ENCODE measurements at places on chromosomes 2 and 18.

GRCh38 chr2:40325116-40325515, 126.8 kb downstream of the SLC8A1 start:
- no peak overlapping the region for H3K27ac ChIP-seq
- H3K4me1 ChIP-seq = no peaks in the 10 kb centered on the region
- DNase-seq = no peak
- H3K27me3 ChIP-seq = no peaks in the 10 kb centered on the region
- H3K36me3 ChIP-seq = no peaks in the 10 kb centered on the region

- no peaks in the 10 kb centered on the region for H3K27me3 ChIP-seq
- DNase-seq = no peak
- no peak overlapping the region for H3K4me3 ChIP-seq
- H3K36me3 ChIP-seq = no peaks in the 10 kb centered on the region
- H3K27ac ChIP-seq = no peak overlapping the region
Measured at GRCh38 chr2:101559551-101559950, 84.6 kb upstream of the RFX8 start.

- H3K4me3 ChIP-seq = no peak overlapping the region
- H3K27me3 ChIP-seq = no peaks in the 10 kb centered on the region
- no peak overlapping the region for H3K27ac ChIP-seq
- no peaks in the 10 kb centered on the region for H3K36me3 ChIP-seq
- DNase-seq = no peak
Measured at GRCh38 chr2:151177756-151178155, 83.9 kb downstream of the RBM43 start.

- no peaks in the 10 kb centered on the region for H3K27me3 ChIP-seq
- no peak overlapping the region for H3K27ac ChIP-seq
- H3K4me3 ChIP-seq = no peak overlapping the region
Measured at GRCh38 chr2:98508709-98509066, 64.0 kb downstream of the INPP4A start.

GRCh38 chr18:2908946-2909335, 62.1 kb downstream of the EMILIN2 start:
- no peak overlapping the region for H3K27ac ChIP-seq
- H3K27me3 ChIP-seq = no peaks in the 10 kb centered on the region
- H3K4me1 ChIP-seq = no peaks in the 10 kb centered on the region
- H3K4me3 ChIP-seq = no peak overlapping the region
- H3K36me3 ChIP-seq = no peaks in the 10 kb centered on the region

DNA sequence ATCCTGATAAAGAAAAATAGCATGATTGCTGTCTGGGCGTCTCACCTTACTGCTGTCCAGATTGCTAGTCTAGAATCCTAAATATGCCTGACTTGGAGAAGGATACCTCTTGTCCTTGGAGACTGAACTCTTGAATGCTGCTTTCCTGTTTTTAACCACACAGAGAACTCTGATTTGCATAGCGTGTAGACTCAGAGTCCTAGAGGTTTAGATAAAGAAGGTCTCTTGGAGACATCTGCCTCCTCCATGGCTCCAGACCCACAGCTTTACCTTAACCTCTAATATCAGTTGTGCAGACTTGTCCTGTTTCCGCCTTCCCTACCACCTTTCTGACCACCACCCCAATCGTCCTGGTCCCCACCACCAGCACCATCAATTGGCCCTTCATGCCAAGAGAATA, 292.6 kb upstream of the CYRIA start:
- no peaks in the 10 kb centered on the region for H3K36me3 ChIP-seq
- H3K4me1 ChIP-seq = no peaks in the 10 kb centered on the region
- H3K27ac ChIP-seq = no peak overlapping the region

GRCh38 chr2:225042800-225043167, 516 bp upstream of the DOCK10 start:
- H3K4me1 ChIP-seq = no peaks in the 10 kb centered on the region
- peak overlapping the region; percentile 41 for H3K4me3 ChIP-seq
- no peak overlapping the region for H3K27ac ChIP-seq
- no peak for DNase-seq

DNA sequence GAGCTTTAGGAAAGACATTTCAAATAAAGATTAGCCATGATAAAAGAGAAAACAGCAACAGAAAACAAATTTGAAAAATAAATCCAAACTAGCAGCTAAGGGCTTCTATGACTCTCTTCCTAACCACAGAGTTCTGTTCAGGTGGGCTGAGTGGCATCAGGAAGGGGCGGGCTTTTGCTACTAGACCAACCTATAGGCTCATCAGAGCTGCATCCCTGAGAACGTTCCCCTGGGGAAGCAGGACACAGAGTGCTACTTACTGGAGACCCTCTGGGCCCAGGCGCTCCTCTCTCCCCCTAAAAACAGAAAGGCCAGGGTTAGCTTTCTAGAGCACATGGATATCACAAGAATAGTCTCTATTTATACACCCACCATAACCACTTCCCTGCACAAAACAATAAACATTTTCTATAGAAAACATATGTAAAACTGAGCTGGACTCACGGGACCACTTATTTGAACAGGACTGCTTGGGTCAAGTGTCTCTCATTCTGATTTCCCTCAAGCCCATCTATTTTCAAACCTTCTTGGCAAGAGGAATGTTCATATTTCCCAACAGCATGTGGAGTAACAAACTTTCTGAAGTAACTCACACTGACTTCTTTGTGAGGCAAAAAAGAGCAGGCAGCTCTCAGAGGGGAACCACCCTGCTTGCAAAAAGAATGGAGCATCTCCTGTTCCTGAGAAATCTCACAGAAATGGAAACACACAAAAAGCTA, 78.9 kb upstream of the LMAN1 start:
- DNase-seq = no peak
- no peaks in the 10 kb centered on the region for H3K36me3 ChIP-seq
- no peak overlapping the region for H3K4me3 ChIP-seq

- H3K4me1 ChIP-seq = no peaks in the 10 kb centered on the region
- H3K36me3 ChIP-seq = no peaks in the 10 kb centered on the region
- DNase-seq = no peak
- H3K4me3 ChIP-seq = peak overlapping the region; percentile 41
Measured at GRCh38 chr2:229713371-229714079, 830 bp downstream of the DNER start.

GRCh38 chr2:57199663-57200062, 846.9 kb upstream of the VRK2 start:
- H3K36me3 ChIP-seq = no peaks in the 10 kb centered on the region
- H3K4me1 ChIP-seq = no peaks in the 10 kb centered on the region

- no peak for DNase-seq
- no peaks in the 10 kb centered on the region for H3K4me1 ChIP-seq
- no peaks in the 10 kb centered on the region for H3K27me3 ChIP-seq
Measured at GRCh38 chr2:98532756-98533155, 75.6 kb downstream of the COA5 start.

- peaks cover 4% of the 10 kb centered on the region for H3K4me1 ChIP-seq
- no peak overlapping the region for H3K4me3 ChIP-seq
- no peaks in the 10 kb centered on the region for H3K36me3 ChIP-seq
- no peaks in the 10 kb centered on the region for H3K27me3 ChIP-seq
Measured at GRCh38 chr2:159138642-159139182, 147.8 kb downstream of the WDSUB1 start.

- H3K4me1 ChIP-seq = no peaks in the 10 kb centered on the region
- no peak for DNase-seq
- no peaks in the 10 kb centered on the region for H3K36me3 ChIP-seq
- H3K4me3 ChIP-seq = no peak overlapping the region
- no peak overlapping the region for H3K27ac ChIP-seq
Measured at GRCh38 chr2:204681412-204681811, 136.1 kb downstream of the PARD3B start.

DNA sequence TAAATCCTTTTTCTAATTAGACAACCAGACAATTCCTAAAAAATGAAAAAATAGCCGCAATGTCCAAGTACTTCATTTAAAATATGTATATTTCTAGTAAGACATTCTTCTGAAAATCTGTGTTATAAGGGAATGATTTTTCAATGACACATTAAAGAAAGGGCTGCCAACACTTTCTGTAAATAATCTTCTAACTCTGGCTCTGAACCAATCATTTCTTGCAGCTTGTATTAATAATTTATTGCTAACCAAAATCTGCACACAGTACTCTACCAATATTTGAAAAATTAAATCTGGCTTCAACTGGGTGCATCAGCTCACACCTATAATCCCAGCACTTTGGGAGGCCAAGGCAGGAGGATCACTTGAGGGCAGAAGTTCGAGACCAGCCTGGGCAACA, 8.3 kb downstream of the NFU1 start:
- H3K27me3 ChIP-seq = no peaks in the 10 kb centered on the region
- H3K36me3 ChIP-seq = no peaks in the 10 kb centered on the region
- no peaks in the 10 kb centered on the region for H3K4me1 ChIP-seq
- H3K4me3 ChIP-seq = no peak overlapping the region
- DNase-seq = no peak

GRCh38 chr2:186603286-186603685, 13.4 kb downstream of the ITGAV start:
- DNase-seq = no peak
- no peak overlapping the region for H3K27ac ChIP-seq

GRCh38 chr2:152490686-152491455, 155.9 kb downstream of the FMNL2 start:
- no peak overlapping the region for H3K4me3 ChIP-seq
- no peaks in the 10 kb centered on the region for H3K4me1 ChIP-seq
- H3K36me3 ChIP-seq = no peaks in the 10 kb centered on the region

- H3K4me3 ChIP-seq = no peak overlapping the region
- no peaks in the 10 kb centered on the region for H3K27me3 ChIP-seq
- no peak overlapping the region for H3K27ac ChIP-seq
- DNase-seq = no peak
- H3K36me3 ChIP-seq = no peaks in the 10 kb centered on the region
- no peaks in the 10 kb centered on the region for H3K4me1 ChIP-seq
Measured at GRCh38 chr2:15662026-15662425, 70.4 kb downstream of the DDX1 start.

DNA sequence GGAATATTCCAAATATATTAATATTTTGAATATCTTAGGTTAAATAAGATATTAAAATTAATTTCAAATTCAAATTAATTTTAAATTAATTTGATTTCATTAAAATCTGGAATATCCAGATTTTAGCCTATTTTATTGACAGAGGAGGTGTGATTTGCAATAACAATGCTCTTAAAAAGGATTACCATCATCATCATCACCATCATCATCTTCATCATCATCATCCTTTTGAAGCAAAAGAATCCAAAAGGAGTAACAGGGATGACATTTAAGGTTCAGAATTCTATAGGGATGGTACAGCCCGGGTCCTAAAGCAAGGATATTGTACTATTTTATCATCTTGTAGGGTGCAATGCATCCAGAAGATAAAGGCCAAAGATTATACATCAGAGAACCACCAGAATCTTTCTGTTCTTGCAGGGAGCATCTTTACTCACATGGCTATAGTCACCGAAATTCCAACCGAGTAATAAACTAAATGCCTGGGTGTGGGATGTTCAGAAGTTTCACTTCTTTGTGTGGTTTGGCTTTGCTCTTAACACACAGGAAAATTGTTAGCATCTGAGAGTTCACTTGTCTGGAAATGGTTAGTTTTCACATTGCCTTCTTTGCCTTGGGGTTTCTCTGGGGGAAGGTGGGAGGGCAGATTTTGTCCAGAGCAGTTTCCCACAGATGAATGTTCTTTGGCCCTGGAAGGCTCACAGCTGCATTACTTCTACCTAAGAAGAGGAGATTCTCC, 99.1 kb upstream of the ITGA6 start:
- no peaks in the 10 kb centered on the region for H3K4me1 ChIP-seq
- H3K4me3 ChIP-seq = no peak overlapping the region
- H3K27me3 ChIP-seq = no peaks in the 10 kb centered on the region
- DNase-seq = no peak

DNA sequence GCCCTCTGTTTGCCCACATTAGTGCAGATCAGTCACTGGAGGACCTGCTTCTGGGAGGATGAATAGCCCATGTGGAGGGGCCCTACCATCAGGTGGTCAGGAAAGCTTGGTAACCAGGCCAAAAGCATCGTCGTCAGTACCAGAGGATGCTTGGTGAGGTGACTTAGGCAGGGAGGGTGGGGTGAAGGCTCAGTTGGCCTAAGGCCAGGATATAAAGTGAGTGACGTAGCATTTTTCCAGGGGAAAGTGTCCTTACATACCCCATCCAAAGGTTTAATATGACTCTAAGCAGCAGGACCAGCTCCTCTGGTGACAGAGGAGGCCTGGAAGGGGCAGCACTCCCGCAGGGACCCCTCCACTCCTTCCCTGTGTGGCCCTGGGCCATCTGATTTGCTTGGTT, 27.7 kb upstream of the DNMT3A start:
- H3K4me1 ChIP-seq = no peaks in the 10 kb centered on the region
- no peaks in the 10 kb centered on the region for H3K36me3 ChIP-seq
- H3K27ac ChIP-seq = no peak overlapping the region
- H3K27me3 ChIP-seq = no peaks in the 10 kb centered on the region

DNA sequence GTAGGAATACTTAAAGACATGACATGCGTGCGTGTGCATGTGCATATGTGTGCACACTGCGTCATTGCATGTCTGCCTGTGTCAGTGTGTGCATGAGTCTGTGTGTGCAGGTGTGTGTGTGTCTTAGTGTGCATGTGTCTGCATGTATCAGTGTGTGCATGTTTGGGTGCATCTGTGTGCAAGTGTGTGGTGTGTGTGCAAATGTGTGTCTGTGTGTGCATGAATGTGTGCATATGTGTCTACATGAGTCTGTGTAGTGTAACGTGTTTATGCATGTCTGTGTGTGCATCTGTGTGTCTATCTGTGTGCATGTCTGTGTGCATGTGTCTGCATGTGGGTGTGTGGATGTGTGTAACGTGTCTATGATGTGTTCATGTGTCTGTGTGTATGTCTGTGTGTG, 30.5 kb downstream of the KCNG2 start:
- no peaks in the 10 kb centered on the region for H3K4me1 ChIP-seq
- H3K36me3 ChIP-seq = no peaks in the 10 kb centered on the region
- H3K4me3 ChIP-seq = no peak overlapping the region
- no peak overlapping the region for H3K27ac ChIP-seq
- DNase-seq = no peak

GRCh38 chr2:14712111-14712510, 79.6 kb downstream of the LRATD1 start:
- DNase-seq = no peak
- H3K36me3 ChIP-seq = no peaks in the 10 kb centered on the region
- H3K4me3 ChIP-seq = no peak overlapping the region
- no peak overlapping the region for H3K27ac ChIP-seq

DNA sequence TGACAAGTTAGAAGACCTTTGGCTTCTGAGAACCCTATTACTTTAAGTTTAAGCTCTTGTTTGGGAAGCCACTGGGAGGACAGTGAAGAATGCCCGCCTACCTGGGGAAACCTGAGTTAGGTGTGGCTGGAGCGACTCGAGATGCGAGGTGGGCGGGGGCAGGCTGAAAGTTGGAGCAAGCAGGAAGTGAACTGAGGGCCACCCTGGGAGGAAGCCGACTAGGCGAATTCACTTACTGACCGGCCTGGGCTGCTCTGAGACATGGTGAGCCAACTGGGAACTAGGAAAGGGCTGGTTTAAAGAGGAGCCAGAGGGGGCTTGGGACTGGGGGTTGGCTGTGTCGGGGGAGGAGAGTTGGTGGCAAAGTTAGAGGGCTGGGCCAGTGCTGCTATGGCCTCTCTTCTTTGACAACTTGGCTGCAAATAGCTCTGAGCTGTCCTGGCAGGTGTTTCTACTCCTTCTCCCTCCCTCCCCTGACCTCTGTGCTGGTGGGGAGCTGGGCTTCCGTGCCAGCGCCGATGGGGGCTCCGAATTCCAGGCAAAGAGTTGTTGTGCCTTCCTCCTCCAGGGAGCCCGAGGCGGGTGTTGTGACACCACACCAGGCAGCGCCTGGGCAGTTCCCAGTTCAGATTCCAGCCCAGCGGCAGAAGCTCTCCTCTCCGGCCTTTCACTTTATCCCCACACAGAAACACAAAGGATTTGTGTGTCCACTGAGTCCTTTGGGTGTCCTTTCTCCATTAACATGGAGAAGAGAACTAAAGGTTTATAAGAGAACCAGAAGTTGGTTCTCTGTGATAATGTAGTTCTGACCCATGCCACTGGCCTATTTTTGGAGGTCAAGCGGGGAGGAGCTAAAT, at the start of gene VAMP8:
TSS of gene VAMP8 (plus strand) at position 201 of the 857 bp plus-strand sequence. CDS start at position 262, 61 bp downstream.
- H3K36me3 ChIP-seq = no peaks in the 10 kb centered on the region
- H3K4me1 ChIP-seq = peaks cover 11% of the 10 kb centered on the region
- DNase-seq = peak; percentile 94
- peak within 1 kb of the TSS; percentile 36 for H3K4me3 ChIP-seq
- no peaks in the 10 kb centered on the region for H3K27me3 ChIP-seq
- H3K27ac ChIP-seq = peak within 1 kb of the TSS; percentile 78
